ENCODE measurements at places on chromosomes 7 and 10.

DNA sequence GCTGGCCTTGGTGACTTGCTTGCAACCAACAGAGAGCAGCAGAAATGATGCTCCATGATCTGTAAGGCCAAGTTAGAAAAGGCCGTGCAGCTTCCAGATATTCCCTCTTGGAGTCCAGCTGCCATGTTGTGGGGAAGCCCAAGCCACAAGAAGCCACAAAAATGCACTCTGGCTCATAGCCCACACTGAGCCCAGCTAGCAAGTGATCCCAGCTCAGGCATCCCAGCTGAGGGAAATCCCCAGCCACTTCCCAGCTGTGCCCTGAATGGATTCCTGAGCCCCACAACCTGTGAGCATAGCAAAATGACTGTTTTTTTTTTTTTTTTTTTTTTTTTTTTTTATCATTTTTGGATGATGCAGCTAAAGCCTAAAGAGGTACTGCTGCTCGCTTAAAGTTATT lies 11.1 kb upstream of the SDK1 start:
- no peak for DNase-seq

GRCh38 chr10:46317370-46317769 lies 30.6 kb downstream of the ANTXRL start:
- no peak for DNase-seq

GRCh38 chr7:80781561-80781979 lies 137.3 kb downstream of the SEMA3C start:
- peak; percentile 30 for DNase-seq

DNA sequence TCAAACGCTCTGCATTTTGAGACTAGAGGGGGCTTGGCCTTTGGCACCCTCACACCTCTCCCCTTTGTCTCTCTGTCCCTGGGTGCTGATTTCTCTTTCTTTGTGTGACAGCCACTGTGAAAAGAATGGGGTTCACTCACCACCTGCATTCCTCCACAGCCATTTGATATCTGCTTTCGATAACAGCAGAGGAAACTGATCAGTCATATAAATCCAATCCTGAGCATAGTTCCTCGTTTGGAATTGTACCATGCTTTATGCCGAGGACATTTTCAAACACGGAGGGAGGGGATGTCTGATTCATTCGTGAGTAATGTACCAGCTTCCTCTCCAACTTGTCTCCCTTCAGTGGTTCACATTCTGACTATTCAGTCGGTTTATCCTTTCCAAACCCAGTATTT lies 15.8 kb downstream of the MET start:
- DNase-seq = no peak

- DNase-seq = no peak
Measured at GRCh38 chr7:1931256-1931950, 261.3 kb downstream of the ELFN1 start.

DNA sequence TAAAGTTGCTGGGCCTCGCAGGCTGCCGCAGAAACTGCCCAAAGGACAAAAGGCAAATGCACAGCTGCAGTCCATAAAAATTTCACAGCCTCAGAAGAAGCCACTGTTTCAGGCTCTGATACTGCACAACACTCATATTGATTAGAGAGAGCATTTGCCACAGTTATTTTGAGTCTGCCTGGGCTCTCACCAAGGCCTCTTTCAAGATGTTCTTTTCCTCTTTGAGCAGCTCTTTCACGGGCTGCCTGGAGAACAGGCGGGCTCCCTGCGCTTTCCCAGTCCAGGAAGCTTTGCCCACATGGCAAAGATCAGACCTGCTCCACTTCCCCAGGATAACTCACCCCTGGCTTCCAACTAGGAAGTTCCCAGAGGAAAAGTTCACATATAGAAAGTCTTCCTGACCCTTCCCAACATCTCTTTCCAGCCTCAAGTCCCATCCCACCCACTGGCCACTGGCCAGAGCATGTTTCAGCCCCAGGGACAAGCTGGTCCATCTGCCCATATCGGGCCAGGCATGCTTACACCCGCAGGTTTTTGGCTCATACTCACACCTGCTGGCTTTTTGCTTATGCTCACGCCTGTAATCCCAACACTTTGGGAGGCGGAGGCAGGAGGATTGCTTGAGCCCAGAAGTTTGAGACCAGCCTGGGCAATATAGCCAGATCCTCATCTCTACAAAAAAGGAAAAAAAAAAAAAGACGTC lies 3.3 kb downstream of the SLIT1 start:
- DNase-seq = no peak

GRCh38 chr10:35178331-35178730 lies 51.7 kb downstream of the CREM start:
- DNase-seq = no peak

GRCh38 chr7:46524350-46524749 lies 603.3 kb upstream of the IGFBP3 start:
- no peak for DNase-seq

GRCh38 chr7:26345202-26345601 lies 53.5 kb downstream of the SNX10 start:
- no peak for DNase-seq

DNA sequence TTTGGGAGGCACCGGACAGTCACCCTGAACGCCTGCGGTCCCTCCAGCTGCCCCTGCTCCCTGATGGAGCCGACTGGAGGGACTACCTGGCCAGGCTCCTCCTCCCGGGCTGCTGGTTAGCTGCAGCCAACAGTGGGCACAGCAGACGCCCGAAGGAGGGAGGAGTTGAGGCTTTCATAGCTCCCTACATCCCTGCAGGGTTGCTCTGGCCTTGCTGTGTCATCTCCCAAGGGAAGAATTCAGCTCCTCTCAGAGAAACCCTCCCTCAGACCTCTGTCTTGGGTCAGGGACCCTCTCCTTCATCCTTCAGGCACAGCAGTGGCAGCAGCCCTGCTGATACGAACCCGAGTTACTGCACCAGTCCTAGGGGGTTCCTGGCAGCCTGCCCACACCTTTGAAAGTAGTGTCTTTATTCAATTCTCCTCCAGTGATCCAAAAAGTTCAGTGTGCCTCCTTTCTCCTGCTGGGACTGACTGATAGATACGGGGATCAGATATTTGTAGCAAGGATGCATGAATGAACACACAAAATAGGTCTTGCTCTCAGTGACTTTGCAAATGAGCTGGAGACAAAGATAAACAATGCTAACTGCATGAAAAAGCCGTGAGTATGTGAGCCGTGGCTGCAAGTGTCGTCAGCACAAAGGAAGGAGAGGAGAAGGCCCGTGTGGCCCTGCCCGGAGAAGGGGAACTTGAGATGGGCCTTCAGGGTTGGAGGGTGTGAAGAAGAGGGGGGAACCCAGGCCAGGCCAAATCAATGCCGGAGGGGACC lies 136.6 kb downstream of the PRKAG2 start:
- no peak for DNase-seq

DNA sequence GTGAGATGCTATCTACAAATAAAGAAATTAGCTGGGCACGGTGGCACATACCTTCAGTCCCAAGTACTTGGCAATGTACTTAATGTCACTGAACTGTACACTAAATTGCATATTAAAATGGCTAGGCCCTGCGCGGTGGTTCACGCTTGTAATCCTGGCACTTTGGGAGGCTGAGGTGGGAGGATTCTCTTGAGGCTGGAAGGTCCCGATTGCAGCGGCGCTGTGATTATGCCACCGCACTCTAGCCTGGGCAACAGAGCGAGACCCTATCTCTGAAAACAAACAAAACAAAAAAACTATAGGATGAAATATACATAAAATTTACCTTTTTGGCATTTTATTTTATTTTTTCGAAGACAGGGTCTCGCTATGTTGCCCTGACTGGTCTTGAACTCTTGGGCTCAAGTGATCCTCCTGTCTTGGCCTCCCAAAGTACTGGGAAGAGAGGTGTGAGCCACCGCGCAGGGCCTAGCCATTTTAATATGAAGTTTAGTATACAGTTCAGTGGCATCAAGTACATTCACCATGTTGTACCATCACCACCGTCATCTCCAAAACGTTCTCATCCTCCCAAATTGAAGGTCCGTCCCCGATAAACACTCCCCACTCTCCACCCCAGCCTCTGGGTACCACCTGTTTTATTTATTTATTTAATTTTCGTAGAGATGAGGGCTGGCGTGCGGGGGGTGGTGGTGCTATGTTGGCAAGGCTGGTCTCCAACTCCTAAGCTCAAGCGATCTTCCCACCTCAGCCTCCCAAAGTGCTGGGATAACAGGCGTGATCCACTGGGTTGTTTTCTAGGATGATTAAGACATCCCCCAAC lies 1.3 kb upstream of the EIF3B start:
- DNase-seq = peak; percentile 12

DNA sequence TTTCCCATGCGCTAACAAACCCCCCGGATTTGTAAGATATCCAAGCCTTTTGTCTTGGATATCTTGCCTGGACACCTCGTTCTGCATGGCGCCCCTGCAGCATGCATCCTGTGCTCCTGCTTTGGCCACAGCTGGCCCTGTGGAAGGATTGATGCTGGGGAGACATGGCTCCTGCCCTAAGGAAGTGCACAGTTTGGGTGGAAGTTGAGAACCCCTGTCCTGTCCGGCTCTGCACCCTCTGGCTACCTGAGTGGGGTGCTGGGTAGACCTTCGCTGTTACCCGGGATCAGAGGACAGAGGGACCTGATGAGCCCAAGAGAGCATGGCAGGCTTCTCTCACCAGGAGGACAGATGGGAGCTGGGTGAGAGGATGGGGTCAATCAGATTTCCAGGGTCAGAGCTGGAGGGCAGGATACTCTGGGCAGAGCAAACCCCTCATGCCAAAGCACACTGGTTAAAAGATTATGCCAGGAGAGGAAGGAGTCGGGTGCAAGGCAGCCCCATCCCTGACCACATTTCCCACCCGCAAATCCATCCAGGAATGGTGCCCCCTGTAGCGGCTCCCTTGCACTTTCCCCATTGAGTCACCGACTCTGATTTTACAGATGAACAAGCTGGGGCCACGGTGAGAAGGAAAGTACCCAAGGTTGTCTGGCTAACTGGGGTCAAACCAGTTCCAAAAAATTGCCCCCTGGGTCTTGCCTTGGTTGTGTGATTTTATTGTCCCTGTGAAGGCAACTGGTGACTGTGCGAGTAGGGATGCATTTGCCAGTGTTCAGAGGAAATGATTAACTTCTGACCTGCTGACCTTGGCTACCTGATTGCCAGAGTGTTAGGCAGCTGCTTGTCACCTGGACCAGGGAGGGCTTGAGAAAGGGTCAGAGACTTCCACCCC lies 290.1 kb upstream of the ZMIZ1 start:
- no peak for DNase-seq

DNA sequence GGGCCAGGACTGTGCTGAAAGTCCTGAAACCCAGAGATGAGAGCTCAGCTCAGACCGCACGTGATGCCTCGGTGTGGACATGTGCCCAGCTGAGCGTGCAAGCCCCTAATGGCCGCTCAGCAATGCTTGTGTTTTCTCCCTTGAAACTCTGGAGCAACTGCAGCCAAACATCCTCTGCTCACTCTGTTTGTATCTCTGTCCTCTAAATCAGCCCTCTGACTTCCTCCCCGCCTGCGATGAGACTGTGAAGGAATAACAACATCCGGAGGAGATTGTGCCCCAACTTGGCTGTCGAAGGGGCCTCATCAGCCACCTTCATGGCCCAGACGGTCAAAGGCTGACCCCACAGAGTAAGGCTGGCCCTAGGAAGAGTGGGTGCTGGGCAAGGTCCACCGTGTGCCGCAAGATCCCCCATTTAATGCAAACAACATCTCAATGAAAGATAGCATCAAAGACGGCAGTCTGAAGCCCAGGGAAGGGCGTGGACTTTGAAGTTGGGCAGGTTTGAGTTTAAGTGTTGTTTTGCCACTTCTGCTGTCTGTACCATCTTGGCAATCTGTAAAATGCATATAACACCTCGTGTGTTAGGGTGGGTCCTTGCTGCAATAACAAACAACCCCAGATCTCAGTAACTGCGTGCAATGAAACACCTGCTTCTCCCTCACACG lies 39.9 kb downstream of the CALML3 start:
- DNase-seq = no peak

- no peak for DNase-seq
Measured at GRCh38 chr7:103499976-103500375, 54.0 kb upstream of the SLC26A5 start.

DNA sequence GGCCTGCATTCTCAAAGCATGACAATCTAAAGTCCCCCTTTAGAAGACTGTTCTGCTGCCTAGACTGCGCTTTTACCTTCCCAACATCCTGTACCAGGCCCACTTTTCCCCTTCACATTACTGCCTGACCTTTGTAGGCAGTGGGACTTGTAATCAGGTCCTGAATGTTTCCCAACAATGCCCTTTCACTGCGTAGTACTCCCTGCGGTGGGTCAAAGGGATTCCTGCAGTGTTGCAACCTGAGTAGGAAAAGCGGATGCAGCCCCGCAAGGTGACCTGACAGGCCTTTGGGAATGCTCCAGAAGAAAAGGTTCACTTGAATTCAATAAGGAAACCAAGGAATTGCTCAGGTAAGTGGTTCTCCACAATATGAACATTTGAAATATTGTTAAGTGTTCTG lies 4.9 kb upstream of the TCAF1 start:
- DNase-seq = no peak

DNA sequence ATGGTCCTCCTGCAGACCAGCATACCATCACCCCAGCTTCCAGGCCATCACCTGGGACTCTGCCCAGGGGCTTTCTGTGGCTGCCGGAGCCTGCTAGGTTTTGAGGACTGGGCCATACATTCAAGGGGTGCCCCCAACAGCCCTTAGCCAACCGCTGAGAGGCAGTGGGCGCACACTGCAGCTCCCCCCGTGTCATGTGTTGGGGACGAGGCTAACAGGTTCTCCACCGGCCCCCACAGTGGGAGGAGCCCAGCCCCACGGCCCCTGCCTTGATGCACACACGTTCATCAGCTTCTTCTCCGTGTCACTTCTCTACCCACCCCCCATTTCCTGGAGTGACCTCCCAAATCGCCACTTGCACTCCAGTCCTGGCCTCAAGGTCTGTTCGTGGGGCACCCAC lies 543.2 kb upstream of the FOXK1 start:
- DNase-seq = no peak

- no peak for DNase-seq
Measured at GRCh38 chr10:31219306-31219705, 99.7 kb upstream of the ZEB1 start.

- DNase-seq = no peak
Measured at GRCh38 chr7:23298141-23298881, 828 bp upstream of the MALSU1 start.

DNA sequence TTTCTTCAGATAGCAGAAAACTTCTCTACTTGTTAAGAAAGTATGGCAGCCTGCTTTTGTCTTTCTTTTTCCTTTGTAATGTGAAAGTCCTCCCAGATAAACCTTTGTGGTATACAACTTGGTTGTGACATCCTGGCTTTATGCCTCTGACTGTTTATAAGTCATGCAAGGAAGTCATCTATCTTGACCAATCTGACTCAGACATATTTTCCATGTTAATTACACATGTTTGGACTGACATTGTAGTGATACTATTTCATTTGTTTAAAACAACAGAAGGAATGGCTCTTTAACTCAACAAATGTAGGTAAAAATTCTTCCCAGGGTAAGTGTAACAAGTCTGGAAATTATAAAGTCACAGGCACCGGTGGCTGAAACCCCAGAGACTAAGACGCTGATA lies 341.6 kb upstream of the MEOX2 start:
- no peak for DNase-seq
